CD4-positive, alpha-beta T cell treated with Interleukin-4 for 1 hour (primary cell): ENCODE measurements at places on chromosomes 1 and 21.

DNA sequence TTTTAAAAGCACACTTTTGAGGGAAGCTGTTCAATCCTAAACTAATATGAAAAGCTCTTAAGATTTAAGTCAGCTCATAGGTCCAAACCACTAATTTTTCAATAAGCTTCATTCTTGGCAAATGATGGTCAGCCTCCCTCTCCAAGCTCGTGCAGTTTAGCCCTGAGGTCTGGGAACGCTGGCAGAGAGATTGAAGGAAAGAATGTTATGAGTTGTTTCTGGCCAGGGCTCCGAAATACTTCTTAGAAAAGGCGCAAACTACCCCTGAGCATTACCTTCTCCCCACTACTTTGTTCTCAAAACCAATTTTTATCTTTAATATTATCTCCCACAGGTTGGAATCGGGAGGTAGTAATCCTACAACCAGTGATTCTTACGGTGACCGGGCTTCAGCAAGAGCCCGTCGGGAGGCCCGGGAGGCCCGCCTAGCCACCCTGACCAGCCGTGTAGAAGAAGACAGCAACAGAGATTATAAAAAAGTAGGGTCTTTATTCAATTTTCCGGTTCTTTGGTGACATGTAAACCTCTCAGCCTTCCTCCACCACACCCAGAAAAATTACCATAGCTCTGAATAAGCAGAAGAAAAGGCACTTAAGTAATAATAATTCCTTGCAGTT lies 147.7 kb downstream of the SYT2 start:
- DNase-seq: no peak

DNA sequence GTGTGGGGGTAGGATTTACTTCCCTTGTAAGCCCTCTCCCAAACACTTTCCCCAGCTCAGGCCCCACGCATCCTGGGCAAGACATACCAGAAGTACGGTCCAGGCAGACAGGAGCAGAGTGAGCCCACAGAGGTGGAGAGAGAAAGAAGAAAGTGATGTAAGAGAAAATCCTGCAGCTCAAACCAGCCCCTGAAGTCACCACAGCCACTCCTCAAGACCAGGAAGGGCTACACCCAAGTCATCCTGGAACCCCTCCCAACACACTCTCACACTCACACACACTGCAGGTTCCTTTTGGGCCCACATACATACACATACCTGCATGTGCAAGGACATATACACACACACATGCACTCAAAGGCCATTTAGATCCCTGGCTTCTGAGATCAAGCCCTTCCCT lies 106.8 kb downstream of the SYT2 start:
- no peak for DNase-seq

DNA sequence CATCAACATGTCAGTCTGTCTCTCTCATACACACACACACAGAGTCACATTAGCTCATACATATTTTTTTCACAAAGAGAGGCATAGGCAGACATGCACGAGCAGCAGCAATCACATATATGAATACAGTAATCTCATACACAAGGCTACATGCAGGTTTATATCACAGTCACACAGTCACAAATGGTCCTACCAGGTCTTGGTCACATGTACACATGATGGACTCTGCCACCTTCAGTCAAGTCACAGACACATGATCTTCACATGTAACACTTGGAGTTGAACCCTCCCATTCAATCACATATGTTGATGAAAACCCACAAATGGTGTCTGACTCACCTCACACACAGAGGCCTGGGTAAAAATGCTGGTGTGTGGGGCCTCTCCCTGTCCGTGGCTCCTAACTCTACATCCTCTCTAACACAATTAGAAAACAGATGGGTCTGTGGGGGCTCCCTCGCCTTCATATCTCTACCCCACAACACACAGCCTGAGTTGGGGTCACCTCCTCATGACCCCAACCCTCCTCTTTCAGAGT lies 27.9 kb downstream of the RIMS3 start:
- no peak for DNase-seq

GRCh38 chr1:99247199-99247598 lies 17.1 kb upstream of the PLPPR4 start:
- no peak for DNase-seq

DNA sequence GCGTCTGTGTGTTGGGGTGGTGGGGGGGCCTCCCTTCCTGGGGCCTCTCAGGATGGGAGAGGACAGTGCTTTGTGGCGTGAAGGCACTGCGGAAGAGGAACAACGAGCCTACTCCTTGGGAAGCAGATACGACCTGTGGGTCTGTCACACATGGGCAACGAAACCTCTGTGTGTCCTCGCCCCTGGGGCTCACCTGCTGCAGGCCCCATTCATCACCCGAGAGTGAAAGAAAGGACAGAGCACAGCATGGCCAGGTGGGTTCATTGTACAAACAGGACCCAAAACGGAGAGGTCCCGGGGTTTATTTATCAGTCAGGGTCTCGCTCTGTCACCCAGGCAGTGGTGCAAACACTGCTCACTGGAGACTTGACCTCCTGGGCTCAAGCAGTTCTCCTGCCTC lies 40.1 kb upstream of the LIN9 start:
- DNase-seq: no peak

DNA sequence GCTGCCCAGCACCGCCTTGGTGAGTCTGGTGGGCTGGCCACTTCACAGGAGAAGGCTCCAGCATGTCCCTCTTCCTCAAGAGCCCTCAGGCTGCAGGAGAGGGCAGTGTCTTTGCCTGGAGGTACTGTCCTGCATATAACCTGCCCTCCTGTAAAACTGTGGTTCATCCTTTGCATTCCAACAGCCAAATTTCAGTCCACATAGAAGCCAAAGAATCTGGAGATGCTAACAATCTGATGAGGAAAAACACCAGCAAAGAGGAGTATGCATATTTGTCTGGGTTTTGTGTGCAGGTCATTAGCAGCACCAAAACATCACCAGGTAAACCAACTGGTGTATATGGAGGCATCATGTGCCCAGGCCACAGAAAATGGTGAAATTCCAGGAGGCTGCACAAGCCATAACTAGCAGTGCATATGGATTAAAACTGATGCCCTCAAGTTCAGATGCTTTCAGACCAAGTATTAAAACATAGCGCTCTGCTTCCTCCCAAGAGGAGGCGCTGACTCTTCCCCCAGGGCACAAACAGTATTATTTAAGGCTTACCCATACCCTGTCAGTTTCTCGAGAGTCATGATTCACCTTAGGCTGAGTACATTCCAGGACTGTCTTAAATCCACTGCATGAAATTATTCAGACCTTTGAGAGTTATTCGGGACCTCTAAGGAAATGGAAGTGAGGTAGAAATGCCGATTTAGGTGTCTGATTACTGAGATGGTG lies 150.5 kb upstream of the COA6 start:
- DNase-seq: no peak

- DNase-seq: no peak
Measured at GRCh38 chr1:93820554-93821422, 58.2 kb downstream of the DNTTIP2 start.

- no peak for DNase-seq
Measured at GRCh38 chr1:113654883-113655282, 104.4 kb downstream of the PHTF1 start.

GRCh38 chr1:4655674-4656532 lies 1.5 kb downstream of the AJAP1 start:
- no peak for DNase-seq

DNA sequence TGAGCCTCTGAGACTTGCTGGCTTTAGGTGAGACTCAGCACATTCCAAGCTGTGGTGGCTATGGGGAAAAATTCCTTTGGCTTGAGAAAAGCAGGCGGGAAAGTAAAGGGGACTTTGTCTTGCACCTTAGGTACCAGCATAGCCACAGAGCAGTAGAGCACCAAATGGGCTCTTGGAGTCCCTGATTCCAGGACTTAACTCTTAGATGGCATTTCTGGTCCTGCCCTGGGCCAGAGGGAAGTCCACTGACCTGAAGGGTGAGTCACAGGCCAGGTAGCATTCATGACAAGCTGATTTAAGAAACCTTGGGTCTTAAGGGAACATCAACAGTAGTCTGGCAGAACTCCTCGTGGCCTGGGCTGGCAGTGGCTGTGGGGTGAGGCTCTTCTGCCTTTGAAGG lies 344.7 kb downstream of the DUSP10 start:
- no peak for DNase-seq

GRCh38 chr1:84757301-84757700 lies 67.0 kb upstream of the SSX2IP start:
- no peak for DNase-seq

DNA sequence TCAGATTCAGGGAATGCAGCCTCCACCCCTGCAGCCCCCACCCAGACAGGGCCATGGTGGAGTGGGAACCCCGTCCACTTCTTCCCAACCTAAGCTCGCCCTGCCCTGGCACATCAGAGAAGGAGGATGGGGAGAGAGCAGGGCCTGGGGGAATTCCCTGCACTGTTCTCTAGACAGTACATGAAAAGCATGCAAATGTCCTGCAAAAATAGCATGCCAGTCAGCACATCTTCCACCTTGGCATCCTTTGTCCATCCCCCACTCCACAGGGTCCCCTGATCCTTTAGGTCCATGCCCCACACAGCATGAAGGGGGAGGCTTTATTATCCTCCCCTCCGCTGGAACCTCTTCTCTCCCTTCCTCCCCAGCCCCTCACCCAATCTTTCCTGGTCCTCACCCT lies 35.0 kb upstream of the RD3 start:
- DNase-seq: no peak

GRCh38 chr1:234963180-234963903 lies 165.3 kb downstream of the TOMM20 start:
- DNase-seq: peak; percentile 94

- DNase-seq: no peak
Measured at GRCh38 chr21:34669149-34669879, 520 bp downstream of the CLIC6 start.

DNA sequence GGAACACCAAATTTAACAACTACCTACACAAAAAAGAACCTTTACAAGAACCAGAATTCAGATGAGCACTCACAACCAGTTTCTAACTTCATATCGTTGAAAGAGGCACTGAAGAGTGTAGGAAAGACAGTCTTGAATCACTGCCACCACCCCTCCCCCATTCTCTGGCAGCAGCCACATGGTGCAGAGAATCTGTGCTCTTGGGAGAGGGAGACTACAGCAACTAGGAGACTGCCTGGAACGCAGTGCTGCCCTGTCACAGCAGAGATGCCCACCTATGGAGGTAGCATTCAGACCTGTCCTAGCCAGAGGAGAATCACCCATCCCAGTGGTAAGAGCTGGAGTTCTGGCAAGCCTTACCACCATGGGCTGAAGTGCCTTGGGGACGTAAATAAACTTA lies 7.3 kb downstream of the CCN1 start:
- DNase-seq: no peak

DNA sequence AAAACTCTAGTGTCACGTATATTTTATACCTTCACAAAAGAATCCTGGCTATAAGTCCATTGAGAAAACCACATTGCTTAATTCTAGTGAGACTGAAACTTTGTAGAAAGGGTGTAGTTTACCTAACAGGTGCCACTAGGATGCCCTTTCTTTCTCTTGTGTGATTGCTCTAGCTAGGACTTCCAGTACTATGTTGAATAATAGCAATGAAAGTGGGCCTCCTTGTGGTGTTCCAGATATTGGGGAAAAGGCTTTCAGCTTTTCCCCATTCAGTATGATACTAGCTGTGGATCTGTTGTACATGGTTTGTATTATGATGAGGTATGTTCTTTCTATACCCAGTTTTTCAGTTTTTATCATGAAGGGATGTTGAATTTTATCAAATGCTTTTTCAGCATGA lies 39.7 kb upstream of the CHODL start:
- DNase-seq: no peak

DNA sequence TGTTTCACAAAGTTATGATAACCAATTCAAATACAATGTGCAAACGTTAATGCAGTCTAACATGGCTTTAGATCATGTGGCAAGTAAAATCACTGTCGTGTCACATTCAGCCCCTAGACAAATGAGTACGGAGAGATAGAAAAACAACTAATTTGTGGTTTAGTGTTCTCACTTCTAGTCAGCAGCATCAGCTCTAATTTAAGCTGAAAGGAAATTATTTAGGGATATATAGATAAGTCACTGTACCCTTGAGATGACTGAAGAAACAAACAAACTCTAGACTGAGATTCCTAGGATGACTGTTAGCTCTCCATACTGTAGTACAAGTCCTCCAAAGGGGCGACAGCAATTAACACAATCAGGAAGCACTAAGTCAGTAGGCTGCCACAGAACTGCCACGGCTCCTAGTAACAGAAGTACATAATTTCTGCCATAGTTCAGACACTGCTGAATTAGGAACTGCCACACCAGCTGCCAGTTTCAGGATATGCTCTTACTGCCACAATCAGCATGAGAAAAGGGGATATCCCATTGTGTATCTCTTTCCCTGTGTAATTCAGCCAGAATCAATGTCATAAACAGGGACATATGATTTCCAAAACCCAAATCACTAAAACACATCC lies 150.4 kb upstream of the NEGR1 start:
- no peak for DNase-seq

GRCh38 chr1:245999697-246000637 lies 507.1 kb downstream of the SMYD3 start:
- no peak for DNase-seq

- no peak for DNase-seq
Measured at GRCh38 chr1:109427171-109427467, 871 bp upstream of the PSMA5 start.

DNA sequence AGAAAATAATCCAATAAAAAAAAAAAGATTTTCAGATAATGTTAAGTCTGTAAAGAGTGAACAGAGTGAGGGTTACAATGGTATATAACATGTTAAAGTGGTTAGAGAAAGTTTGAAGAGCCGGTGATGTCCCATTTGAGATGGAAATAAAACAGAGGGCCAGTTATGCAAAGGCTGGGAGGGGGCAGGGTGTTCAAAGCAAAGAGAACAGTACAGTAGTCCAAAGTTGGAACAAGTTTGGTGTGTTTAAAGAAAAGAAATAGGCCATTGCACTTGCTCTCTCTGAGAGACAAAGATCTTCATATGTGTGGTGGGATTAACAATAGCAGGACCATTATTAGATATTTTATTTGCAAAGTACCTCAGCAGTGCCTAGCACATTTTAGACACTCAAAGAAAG lies 179.5 kb upstream of the PKN2 start:
- no peak for DNase-seq

GRCh38 chr1:237684236-237684635 lies 206.5 kb downstream of the ZP4 start:
- DNase-seq: no peak

- DNase-seq: no peak
Measured at GRCh38 chr1:98289311-98289710, 368.5 kb upstream of the DPYD start.

- no peak for DNase-seq
Measured at GRCh38 chr1:217627431-217627830, 3.5 kb downstream of the GPATCH2 start.

GRCh38 chr1:22398656-22399420 lies 52.8 kb upstream of the ZBTB40 start:
- peak; percentile 16 for DNase-seq

- no peak for DNase-seq
Measured at GRCh38 chr1:25246600-25247023, 642 bp downstream of the RSRP1 start.

DNA sequence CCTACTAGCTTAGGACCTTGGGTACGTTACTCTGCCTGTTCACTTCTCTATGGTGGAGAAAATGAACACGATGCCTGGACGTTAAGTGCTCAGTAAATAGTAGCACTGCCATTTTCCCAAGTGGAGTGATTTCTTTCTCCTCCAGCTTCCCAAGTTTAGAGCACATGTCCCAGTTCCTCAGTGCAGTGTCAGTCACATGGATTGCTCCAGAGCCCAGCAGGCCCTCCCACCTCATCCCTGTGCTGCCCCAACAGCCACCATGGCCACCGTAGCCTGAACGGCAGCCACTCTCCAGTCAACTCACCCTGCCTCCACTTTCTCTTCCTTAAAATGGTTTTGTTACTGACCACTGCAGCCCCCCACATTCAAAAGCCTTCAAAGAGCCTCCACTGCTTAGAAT lies 8.5 kb downstream of the STMN1 start:
- DNase-seq: no peak
